ENCODE measurements at places on chromosomes 3 and 15.

GRCh38 chr3:148992027-148992634, 791 bp downstream of the GYG1 start:
- DNase-seq, result peak; percentile 25

GRCh38 chr3:42742688-42743087, 30.4 kb downstream of the CCDC13 start:
- DNase-seq, result no peak

DNA sequence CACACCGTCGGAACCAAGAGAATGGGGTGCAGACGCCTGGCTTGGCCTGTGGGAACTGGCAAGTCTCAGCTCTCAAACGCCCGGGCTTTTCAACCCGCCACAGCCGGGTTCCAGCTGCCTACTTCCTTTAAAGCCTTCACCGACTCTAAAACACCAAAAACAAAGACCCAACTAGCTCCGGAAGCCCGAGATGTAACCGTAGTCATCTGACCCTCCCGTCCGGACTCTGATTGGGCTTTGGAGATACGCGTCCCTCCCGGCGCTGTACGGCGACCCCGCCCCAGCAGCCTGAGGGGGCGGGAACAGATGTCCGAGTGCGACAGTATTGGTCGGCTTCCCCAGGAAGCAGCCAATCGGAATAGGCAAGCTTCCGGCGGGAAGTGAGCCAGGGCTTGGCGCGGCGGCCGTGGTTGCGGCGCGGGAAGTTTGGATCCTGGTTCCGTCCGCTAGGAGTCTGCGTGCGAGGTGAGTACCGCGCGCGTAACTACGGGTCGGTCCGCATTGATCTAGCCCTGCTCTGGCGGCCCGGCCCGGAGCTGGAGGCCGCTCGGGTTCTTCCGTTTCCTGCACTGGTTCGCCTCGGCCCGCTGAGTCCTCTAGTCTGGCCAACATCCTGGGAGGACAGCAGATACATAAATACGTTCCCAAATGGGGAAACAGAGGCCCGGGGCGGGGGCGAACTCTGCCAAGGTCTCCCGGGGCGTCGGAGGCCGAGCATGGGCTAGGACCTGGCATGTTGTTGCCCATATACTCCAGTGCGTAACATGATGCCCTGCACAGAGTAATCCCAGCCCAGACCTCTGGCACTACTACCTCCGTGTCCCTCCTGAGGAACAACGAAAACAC, at the start of gene BLM:
TSS of gene BLM (plus strand) at position 371 of the 846 bp plus-strand sequence. CDS start 30,047 bp downstream, outside the sequence.
- DNase-seq, result peak; percentile 90

DNA sequence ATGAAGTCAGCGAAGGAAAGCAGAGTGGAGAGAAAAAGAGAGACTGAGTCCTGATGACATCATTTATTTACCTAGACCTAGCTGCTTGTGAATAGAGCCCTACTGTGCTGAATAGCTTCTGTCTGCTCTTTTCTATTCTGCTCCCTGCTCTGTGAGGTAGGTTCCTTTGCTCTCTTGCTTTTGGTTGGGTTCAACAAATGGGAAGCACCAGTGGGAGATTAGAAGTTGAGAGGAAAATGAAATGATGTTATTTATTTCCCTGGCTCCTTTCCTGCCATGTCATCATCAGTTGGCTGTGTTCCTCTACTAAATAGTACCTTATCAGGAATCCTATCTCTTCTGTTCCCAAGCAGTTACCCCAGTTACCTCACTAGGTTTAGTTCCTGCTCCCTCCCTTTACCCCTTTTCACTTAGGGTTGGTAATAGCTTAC, 23.5 kb downstream of the DTWD1 start:
- no peak for DNase-seq

DNA sequence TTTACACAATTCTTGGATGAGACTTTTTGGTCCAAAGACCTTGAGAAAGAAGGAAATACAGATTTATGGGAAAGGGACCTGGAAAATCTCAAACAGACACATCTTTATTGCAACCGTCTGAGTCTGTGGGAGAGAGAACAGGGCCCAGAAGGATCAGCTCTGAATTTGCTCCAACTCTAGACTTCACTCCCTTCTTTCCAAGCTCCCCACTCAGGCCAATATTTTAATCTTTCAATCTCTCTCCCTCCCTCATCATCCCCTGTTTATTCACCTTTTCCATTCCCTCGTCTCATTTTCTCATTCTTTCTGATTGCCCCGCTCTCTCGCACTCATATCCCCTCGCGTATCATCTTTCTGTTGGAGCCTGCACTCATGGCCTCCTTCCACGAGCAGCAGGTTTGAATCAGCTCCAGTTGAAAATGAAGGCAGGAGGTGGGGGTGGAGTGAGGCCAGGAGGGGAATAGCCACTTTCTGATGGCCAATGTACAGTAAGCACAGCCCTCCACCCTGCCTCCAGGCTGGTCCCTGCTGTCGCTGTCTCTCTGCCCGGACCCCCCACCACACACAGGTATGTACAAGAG, 63.6 kb upstream of the BOC start:
- DNase-seq, result no peak

- DNase-seq, result no peak
Observed at GRCh38 chr3:59385547-59385946, 335.7 kb upstream of the CFAP20DC start.

DNA sequence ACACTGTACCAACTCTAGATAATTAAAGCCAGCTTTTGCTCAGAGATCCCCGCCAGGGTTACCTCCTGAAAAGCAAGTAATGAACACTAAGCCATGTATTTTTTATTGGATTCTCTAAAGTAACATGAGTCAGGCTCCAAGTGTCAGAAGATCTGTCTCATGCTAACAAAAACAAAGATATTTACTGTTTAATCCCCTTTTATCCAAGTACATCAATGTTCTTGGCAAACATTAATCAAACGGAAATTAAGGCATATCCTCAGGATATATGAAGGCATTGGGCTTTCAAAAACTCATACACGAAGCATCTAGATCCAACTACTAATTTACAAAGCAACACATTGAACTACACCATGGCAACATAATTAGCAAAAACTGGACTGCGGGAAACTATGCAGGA, 37.2 kb downstream of the MYO5A start:
- no peak for DNase-seq

GRCh38 chr3:93973131-93974126, at the start of gene PROS1:
TSS of gene PROS1 (minus strand) at chr3:93973896. CDS start at chr3:93973749, 147 bp downstream.
- DNase-seq, result no peak

- no peak for DNase-seq
Observed at GRCh38 chr15:39661776-39662175, 80.9 kb downstream of the THBS1 start.

- DNase-seq, result no peak
Observed at GRCh38 chr3:11033871-11034270, 41.3 kb downstream of the SLC6A1 start.

GRCh38 chr3:36653095-36653494, 111.3 kb downstream of the DCLK3 start:
- no peak for DNase-seq

DNA sequence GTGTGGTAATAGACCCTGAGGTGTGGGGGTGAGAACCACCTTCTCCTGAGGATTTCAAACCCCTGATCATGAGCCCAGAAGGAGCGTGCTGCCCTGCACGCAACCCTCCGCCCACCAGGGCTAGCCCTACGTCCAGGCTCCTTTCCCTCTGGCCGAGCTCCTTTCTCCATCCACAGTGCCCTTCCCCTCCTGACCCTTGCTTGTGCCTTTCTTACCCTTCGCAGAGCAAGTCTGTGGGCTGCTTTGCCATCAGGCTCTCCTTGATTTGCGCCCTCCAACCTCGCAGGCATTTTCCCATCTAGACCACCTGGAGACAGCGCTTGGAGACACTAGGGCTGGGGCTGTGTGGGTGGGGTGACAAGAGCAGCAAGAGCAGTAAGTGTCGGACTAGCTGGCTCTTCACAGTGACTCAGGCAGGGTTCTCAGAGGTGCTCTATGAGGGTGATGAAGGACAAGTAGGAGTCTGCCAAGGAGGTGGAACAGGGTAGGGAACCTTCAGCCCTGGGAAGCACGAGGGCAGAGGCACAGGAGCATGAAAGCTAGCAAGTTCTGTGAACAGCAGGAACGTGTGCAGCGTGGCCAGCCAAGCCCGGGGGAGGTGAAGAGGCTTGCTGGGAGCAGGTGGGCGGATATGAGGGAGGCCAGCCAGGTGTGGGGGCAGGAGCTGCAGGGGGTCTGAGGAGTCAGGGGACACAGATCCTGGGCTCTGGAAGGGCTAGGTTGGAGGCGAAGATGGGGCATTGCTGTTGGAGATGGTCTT, 2.5 kb upstream of the SLC38A3 start:
- no peak for DNase-seq

DNA sequence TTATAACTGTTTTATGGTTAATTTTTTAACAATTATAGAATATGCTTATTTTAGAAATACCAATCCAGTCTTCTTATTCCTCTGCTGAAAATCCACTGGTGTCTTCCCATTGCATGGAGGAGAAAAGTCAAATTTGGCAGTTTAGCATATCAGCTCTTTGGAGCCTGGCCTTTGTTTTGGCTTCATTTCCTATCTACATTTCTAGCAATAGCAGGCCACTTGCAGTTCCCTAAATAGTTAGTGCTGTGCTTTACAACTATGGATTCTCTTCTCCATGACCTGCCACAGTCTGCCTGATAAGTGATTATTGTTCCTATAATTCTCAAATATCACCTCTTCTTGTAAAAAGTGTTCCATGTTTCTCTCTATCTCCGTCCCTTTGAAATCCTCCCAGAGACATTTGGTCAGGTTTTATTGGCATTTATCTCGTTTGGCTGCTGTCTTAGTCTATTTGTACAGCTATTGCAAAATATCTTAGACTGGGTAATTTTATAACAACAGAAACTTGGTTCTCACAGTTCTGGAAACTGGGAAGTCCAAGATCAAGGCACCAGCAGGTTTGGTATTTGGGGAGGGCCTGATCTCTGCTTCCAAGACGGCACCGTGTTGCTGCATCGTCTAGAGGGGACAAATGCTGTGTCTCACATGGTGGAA, 8.2 kb upstream of the SEC22A start:
- DNase-seq, result no peak

DNA sequence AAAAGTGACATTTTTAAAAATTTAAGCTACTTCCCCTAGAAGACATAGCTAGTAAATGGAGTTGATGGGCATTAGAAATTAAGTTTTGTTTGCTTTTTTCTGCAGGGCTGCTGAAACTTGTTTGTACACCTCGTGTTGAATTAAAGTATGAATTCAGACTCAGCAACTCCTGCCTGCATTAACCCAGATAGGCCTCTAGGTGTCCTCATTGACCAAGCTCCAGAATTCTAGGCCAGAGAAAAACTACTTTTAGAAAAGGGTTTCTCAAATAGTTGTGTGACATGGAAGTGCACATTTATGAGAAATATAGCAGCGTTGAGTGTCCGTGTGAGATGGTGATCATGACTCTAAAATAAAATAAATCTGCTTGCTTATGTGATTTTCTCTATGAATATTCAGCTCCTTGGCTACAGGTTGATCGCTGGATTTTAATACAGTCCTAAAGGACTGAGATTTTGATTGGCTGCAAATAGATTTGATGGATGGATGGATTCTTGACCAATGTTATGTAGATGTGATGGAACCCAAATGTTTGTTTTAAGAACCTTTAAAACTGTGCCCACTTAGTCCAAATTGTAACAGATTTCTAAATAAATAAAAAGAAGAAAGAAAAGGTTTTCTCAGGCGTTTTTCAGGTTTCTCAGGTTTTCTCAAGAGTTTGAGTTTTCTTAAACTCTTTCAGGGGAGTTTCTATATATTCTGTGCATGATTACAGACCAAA, 39.4 kb upstream of the LMOD3 start:
- DNase-seq, result peak; percentile 7
